ENCODE measurements at places on chromosomes 6 and 20.

DNA sequence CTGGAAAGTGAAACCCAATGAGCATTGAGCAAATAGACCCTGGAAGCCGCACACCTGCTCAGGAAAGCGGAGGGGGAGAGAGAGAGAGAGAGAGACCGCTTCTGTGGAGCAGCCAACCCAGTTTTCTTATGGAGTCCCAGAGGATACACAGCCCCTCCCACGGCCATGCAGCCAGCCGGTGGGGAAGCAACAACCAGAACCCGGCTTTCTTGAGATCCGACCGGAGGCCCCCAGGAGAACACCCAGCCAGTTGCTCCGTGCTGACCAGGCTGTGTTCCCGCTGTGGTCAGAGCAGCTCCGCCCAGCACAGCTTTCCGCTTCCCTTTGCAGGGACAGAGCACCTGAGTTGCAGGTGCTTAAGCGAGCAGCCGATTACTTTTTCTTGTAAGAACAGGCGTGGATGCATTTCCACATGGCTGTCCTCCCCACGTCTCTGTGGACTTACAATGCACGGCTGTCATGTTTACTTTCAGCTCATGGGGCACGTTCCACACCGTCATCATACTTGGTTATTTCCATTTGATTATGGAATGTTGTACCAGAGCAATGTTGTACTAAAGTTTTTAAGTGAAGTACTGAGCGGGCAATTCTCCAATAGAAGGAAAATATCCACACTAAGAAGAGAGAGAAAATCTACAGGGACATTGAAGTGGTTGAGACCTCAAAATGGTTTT, 381.9 kb downstream of the THBS2 start:
- DNase-seq: no peak

GRCh38 chr6:106628658-106629102, 618 bp downstream of the RTN4IP1 start:
- DNase-seq: no peak

DNA sequence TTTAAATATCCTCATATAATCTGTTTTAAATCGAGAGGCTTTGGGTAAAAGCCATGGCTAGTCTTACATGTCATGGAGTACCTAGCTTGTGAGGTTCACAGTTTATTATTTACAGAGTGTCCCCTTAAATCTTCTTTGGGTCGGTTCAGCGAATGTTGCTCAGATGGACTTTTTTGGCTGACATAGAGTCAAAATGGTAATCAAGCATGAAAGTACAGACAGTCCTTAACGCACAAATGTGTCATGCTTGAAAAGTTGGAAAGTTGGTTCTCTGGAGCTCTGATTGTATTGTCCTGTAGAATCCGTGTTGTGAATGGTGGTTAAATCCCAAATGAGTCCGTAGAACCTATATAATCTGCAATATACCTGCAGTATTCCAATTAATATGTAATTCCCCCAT, 22.0 kb downstream of the PTPN1 start:
- no peak for DNase-seq

- DNase-seq: no peak
These were observed 41.6 kb upstream of the LYRM2 start for GRCh38 chr6:89680150-89680549.

- DNase-seq: no peak
These were observed 125.0 kb upstream of the RPS6KA2 start for GRCh38 chr6:166752097-166752496.

GRCh38 chr6:107061125-107062020, 33.4 kb downstream of the MTRES1 start:
- no peak for DNase-seq

All from stimulated activated naive CD4-positive, alpha-beta T cell treated with Interleukin-2 at 50 U/mL for 16 hours (primary cell).